ENCODE measurements at places on chromosomes 13 and 19. TPM values are rescaled to one million over a fixed set of nuclear protein-coding genes. Genes with fewer than 3 reads are reported as not detected.

DNA sequence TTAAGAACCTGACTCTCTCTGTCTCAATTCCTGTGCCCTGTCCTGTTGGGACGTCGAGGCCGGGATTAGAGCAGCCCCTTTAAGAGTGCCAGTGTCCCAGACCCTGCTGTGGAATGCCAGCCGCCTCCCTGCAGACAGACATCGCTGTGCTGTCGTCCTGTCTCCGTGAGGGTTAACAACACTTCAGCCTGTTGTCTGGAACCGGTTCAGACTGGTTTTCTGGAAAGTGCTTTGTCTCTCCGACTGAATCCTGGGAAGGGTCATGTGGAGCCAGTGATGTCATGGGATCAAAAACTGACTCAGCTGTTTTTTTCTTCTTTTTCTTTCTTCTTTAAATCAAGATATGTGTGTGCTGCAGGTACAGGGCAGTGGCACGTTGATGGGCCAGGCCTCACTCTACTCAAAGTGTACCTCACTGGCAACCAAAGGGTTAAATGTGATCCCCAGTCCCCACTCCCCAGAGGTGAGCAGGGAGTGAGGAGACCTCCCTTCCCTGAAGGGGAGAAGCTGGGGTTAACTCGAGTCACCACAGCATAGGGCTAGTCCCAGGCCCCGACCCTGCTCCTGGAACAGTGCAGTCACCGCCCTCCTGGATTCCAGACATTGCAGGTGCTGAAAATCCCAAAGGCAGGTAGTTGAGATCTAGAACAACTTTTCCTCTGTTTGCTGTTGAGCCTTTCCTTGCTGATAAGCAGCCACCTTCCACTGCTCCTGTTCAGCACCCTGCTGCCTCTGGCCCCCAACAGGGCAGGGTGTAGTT lies 50.8 kb downstream of the TSSK6 start:
- peak overlapping the region; percentile 88 for H3K27ac ChIP-seq
- no peak for DNase-seq
- peaks cover 37% of the 10 kb centered on the region for H3K4me1 ChIP-seq
- H3K4me3 ChIP-seq: no peak overlapping the region

- H3K4me3 ChIP-seq: no peak overlapping the region
- H3K27me3 ChIP-seq: no peaks in the 10 kb centered on the region
- no peak overlapping the region for H3K27ac ChIP-seq
- DNase-seq: no peak
Measured at GRCh38 chr13:112894673-112895481, 74.1 kb upstream of the MCF2L start.

The ZNF226 gene
- 23.4 TPM for total RNA-seq

- peaks cover 21% of the 10 kb centered on the region for H3K4me1 ChIP-seq
- H3K27ac ChIP-seq: peak overlapping the region; percentile 95
- H3K27me3 ChIP-seq: no peaks in the 10 kb centered on the region
- DNase-seq: peak; percentile 67
- H3K4me3 ChIP-seq: peak overlapping the region; percentile 46
- peaks cover 7% of the 10 kb centered on the region for H3K36me3 ChIP-seq
Measured at GRCh38 chr19:29662604-29663404, 2.5 kb upstream of the PLEKHF1 start.

GRCh38 chr13:73721571-73721970 lies 412.6 kb downstream of the KLF12 start:
- no peak for DNase-seq
- H3K4me1 ChIP-seq: peaks cover 15% of the 10 kb centered on the region

- no peak for DNase-seq
- H3K27me3 ChIP-seq: peaks cover 20% of the 10 kb centered on the region
- no peak overlapping the region for H3K27ac ChIP-seq
- no peak overlapping the region for H3K4me3 ChIP-seq
- peaks cover 4% of the 10 kb centered on the region for H3K36me3 ChIP-seq
Measured at GRCh38 chr19:14054721-14055120, 7.2 kb downstream of the PALM3 start.

- no peak for DNase-seq
- H3K36me3 ChIP-seq: no peaks in the 10 kb centered on the region
Measured at GRCh38 chr13:33445024-33445423, 159.5 kb upstream of the STARD13 start.

DNA sequence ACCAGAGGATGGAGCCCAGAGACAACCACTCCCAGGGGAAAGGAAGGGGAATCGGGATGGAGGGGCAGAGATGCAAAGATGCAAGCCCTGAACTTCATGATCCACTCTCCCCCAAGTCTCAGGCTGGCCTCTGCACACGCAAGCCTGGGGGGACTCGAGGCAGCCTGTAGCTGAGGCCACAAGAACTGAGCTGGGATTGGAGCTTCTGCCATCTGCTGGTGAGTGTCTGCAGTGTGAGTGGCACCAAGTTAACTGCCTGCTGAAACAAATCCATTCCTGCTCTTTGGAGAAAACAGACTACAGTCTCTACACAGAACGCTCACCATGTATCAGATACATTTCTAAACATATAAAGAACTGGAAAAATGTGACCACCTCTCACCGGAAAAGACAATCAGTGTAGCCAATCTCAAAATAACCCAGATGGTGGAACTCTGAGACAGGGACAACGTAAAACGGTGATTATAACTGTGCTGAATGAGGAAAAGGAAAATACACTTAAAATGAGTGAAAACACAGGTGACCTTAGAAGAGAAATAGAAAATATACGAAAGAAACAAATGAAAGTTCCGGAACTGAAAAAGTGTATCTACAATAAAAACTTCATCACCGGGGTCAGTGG lies 62.1 kb downstream of the KLF2 start:
- no peak overlapping the region for H3K4me3 ChIP-seq
- DNase-seq: peak; percentile 52
- H3K4me1 ChIP-seq: no peaks in the 10 kb centered on the region

The POGLUT2 gene
- 9.0 TPM for total RNA-seq

All from MCF 10A (cell line).